ENCODE measurements at places on chromosomes 2 and 18.
A peak's percentile ranks its signal among the peaks of the same experiment; 100 is the strongest.

- no peak for DNase-seq
Observed at GRCh38 chr2:52765735-52766134, 1001.9 kb upstream of the CHAC2 start.

DNA sequence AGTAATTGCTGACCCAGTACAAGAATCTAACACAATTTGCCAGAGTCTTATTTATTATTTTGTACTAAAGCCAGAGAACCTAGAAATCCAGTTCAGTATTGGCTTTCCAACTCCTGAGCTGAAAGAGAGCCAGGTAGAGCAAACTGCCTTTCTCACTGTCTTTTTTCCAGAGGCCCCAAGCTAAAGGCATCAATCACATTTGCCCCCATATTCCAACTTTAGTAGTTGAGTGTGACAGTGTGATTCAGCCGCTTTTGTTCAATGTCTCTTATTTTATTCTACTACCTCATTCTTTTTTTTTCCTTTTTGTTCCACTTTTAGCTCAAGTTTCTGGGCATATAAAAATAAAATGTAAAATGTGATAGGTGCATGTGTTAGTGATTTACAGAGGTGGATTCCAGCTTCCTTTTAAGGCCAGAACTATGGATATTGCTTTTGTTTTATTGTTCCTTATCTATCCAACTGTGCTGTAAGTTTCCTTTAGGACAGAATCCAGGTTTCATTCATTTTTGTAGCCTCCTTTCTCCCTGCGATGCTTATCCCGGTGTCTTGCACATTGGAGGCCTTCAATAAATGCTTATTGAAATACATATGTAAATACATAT lies 153.0 kb downstream of the ZEB2 start:
- DNase-seq = no peak

DNA sequence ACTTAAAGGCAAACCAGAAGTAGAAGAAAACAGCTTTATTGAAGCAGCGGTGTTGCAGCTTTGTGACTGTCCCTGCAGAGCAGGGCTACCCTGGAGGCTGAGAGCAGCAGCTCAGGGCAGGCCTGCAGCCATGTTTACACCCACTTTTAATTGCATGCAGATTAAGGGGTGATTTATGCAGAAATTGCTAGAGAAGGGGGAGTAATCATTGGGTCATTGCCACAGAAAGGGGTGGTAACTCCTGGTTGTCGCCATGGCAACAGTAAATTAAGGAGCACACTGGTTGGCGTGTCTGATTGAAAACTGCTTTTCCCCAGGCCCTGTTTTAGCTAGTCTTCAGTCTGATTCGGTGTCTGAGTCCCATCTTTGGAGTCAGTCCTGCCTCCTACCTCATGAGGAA lies 195.4 kb upstream of the HDAC4 start:
- no peak for DNase-seq

DNA sequence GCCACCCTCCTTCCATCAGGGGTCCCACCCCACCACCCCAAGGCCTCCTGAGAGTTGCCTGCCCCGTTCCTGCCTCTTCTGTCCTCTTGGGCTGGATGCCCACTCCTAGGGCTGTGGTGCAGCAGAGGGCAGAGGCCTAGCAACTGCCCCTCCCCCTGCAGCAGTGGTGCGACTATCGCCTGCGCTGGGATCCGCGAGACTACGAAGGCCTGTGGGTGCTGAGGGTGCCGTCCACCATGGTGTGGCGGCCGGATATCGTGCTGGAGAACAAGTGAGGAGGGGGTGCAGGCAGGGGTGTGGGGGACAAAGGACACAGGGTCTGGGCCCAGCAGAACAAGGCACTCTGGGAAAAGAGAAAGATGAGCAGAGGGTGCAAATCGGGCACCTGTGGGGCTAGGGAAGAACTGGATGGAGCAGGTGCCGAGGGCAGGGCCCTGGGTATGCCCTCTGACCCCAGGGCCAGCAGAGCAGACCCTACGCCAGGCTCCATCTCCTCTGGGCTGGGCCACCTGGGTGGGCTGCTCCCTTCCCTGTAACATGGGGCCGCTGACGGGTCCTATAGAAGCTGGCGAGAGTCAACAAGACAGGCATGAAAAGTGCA lies 1.0 kb downstream of the CHRNG start:
- DNase-seq = no peak

GRCh38 chr2:208511016-208511415 lies 104.4 kb downstream of the PTH2R start:
- DNase-seq = no peak

DNA sequence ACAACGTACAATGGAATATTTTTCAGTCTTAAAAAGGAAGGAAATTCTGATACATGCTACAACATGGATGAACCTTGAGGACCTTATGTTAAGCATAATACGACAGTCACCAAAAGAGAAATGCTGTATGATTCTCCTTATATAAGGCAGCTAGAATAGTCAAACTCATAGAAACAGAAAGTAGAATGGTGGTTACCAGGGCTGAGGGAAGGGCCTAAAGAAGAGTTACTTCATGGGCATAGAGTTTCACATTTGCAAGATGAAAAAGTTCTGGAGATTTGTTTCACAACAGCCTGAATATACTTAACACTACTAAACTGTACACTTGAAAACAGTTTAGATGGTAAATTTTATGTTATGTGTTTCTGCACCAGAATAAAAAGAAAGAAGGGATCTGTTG lies 113.3 kb downstream of the GALNT1 start:
- DNase-seq = no peak

DNA sequence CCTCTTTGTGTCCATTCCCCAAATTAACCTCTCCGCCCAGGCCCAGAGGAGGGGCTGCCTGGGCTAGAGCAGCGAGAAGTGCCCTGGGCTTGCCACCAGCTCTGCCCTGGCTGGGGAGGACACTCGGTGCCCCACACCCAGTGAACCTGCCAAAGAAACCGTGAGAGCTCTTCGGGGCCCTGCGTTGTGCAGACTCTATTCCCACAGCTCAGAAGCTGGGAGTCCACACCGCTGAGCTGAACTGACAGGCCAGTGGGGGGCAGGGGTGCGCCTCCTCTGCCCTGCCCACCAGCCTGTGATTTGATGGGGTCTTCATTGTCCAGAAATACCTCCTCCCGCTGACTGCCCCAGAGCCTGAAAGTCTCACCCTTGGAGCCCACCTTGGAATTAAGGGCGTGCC lies 13.5 kb downstream of the KHK start:
- no peak for DNase-seq

GRCh38 chr18:35136248-35136647 lies 95.0 kb downstream of the MAPRE2 start:
- no peak for DNase-seq

GRCh38 chr2:69030800-69031428 lies 17.9 kb downstream of the ANTXR1 start:
- no peak for DNase-seq

DNA sequence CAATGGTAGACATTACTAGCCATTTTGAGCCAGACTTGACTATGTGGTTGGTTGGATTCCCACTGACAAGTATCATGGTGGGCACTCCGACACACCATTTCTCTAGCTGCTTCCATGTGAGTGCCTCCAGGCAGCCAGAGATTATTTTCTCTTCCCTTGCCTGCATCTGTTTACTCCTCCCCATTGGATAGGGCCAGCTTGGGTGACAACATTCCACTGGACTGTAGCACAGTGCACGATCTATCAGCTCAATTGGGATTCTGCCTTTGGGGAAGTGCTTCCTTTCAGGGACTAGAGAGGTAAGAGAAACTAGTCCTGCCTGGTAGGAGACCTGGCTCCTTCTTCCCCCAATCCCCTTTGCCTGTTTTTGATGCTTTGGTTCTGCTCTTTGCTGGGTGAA lies 49.0 kb upstream of the MAP4K3 start:
- DNase-seq = no peak

- DNase-seq = no peak
Observed at GRCh38 chr18:76264198-76264875, 230.7 kb downstream of the ZNF516 start.

GRCh38 chr2:163401481-163401880 lies 334.3 kb downstream of the FIGN start:
- no peak for DNase-seq

DNA sequence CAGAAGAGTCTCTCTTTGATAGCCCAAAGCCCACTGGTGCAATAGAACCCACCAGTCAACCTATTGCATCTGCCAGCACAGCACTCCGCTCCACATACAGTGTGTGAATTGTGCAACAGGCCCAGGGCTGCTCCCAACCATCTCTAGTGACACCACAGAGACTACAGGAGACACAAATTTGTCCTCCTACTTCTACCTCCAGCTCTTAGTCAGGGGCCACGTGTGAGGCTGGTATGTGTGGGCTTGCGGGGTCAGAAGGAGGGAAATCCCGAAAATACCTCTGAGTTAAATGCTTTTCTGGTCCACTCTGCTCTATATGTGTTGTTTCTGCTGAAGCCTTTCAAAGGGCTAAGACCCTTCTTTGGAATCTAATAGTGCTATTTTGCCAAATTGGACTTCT lies 18.0 kb downstream of the DGUOK start:
- peak; percentile 31 for DNase-seq

- no peak for DNase-seq
Observed at GRCh38 chr2:233791151-233791882, 13.2 kb downstream of the MROH2A start.

GRCh38 chr2:196712867-196713266 lies 73.4 kb downstream of the CCDC150 start:
- no peak for DNase-seq

DNA sequence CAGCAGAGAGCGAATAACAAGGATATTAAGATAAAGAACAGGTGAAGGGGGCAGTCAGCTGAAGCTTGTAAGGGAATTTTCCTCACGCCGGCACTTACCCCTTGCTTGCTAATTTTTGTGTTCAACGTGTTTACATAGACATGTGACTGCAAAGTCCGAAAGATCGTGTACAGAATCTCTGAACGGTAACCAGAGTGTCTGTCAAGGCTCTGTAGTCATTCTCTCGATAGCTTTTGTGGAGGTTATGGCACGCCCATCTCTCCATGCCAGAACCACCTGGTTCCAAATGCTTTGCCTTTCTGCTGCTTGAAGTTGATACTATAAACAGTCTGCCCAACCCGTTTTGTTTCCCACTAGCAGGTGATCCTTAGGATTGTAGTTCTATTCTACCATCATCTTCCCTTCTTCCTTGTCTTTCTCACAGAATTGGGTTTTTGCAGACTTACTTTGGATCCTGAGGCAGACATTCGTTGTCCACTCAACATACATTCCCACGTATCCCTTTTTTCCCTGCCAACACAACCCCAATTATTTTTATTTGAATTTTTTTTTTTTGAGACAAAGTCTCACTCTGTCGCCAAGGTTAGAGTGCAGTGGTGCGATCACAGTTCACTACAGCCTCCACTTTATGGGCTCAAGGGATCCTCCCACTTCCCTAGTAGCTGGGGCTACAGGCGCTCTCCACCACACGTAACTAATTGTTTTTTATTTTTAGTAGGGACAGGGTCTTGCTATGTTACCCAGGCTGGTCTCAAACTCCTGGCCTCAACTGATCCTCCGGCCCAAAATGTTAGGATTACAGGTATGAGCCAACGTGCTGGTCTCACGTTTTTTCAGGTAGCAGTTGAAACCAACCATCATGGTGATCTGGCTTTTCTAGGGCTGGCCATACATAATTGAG lies 1.3 kb upstream of the USP34 start:
- peak; percentile 14 for DNase-seq

- DNase-seq = no peak
Observed at GRCh38 chr18:76465630-76466409, 29.2 kb downstream of the ZNF516 start.

- no peak for DNase-seq
Observed at GRCh38 chr18:10591896-10592295, 66.1 kb downstream of the NAPG start.

DNA sequence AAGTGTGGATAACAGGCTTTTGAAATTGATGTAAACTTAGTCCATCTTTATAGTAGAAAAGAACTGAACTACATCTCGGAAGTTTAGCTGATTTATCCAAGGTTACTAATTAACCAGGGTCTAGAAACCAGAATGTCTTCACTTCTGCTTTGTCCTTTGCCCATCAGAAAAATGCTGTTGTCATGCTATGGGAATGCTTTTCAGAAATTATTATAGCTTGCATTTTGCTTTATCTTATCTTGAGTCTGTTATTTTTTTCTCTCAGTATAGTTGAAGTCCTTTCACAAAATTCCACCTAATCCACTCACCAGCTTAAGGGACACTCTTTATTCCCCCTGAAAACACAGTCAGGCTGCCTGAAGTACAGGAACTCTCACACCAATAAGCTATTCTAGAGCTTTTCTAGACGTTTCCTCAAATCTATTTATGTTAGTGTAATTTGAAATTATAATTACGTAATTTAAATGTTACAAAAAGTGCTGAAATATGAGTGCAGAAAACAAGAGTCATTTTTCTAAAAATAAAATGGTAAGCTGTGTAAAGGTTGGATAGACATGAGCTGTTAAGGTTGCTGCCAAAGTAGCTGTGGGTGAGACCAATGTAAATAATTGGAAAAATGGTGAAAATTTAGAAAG lies 456.3 kb downstream of the TGIF1 start:
- DNase-seq = no peak

- no peak for DNase-seq
Observed at GRCh38 chr2:182980115-182980514, 58.1 kb downstream of the NCKAP1 start.

GRCh38 chr2:208046686-208047085 lies 21.4 kb upstream of the PLEKHM3 start:
- no peak for DNase-seq
